Astrocyte of the spinal cord (primary cell): ENCODE measurements at places on chromosomes 1 and 21.
A peak's percentile ranks its signal among the peaks of the same experiment; 100 is the strongest.

DNA sequence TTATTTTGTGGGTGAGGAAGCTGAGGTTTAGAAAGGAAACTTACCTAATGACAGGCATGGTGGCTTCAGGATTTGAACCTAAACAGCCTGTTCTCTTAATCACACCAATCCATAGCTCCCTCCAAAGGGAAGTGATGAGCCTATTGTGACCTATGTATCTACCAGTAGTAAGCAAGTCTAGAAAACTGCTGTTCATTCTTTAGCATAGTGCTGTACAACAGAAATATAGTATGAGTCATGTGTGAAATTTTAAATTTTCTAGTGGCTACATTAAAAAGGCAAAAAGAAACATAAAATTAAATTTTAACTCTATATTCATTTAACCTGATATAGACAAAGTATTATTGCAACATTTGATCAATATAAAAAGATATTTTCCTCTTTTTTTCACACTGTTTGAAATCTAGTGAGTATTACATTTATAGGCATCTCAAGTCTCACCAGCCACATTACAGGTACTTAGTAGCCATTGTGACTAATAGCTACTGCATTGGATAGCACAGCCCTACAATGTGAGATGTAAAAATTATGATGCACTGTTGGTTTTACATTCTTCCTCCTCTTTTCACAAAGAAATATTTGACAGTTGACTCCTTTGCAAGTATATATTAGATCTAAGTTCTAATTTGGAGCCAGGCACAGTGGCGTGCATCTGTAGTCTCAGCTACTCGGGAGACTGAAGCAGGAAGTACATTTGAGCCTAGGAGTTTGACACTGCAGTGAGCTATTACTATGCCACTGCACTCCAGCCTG is 16.6 kb downstream of the IPO9 start:
- peak; percentile 63 for DNase-seq

- DNase-seq, result no peak
These were observed 387.9 kb upstream of the PTBP2 start for GRCh38 chr1:96333522-96334235.

- no peak for DNase-seq
These were observed 101.7 kb downstream of the NAV1 start for GRCh38 chr1:201640624-201641023.

- peak; percentile 68 for DNase-seq
These were observed 112.2 kb downstream of the NR5A2 start for GRCh38 chr1:200139661-200140250.

GRCh38 chr1:244665771-244666217 is 12.9 kb downstream of the DESI2 start:
- peak; percentile 37 for DNase-seq

DNA sequence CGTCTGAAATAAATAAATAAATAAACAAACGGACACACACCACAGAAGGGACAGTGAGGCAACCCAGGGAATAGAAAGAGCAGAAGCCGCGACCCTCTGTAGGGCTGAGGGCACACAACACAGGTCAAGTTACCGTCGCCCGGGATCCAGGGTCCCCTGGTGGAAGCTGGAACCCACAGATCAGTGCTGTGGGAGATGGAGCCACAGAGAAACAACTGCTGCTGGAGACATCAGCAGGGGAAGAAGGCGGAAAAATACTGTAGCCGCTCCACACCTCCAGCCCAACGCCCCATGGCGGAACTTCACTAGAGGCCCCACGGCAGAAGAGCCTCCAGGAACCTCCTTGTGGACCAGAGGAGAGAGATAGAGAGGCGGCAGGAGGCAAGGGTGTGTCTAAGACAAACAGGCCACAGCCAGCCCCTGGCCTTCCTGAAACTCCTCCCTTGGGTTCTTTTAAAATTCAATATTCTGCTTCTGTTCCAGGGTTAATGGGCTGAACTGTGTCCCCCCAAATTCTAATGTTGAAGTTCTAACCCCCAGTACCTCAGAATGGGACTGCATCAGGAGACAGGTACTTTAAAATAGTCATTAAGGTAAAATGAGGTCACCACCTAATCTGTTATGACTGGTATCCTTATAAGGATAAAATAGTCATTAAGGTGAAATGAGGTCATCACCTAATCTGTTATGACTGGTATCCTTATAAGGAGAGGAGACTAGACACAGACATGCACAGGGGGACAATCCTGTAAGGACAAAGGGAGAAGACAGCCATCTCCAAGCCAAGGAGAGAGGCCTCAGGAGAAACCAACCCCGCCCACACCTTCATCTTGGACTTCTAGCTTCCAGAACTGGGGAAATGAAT is 7.7 kb upstream of the HLCS start:
- no peak for DNase-seq

- DNase-seq, result no peak
These were observed 637 bp upstream of the MYBPHL start for GRCh38 chr1:109307274-109308021.

DNA sequence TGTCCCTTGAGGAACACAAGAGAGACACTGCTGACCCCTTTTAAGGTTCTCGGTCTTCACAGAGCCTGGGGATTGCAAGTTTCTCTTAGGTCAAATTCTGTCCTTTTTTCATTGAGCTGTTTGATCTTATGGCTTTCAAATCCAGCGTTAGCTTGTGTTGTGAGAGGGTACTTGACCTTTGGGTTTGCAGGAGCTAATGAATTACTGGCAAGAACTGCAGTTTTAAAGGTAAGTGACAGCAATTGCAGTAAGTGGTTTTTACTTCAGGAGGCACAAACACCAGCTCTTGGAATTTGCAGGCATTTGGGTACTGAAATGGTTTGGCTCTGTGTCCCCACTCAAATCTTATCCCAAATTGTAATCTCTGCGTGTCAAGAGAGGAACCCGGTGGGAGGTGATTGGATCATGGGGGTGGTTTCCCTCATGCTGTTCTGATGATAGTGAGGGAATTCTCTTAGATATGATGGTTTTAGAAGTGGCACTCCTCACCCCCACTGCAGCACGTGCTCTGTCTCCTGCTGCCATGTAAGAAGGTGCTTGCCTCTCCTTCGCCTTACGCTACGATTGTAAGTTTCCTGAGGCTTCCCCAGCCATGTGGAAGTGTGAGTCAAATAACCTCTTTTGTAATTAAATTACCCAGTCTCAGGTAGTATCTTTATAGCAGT is 134.5 kb upstream of the LYPLAL1 start:
- DNase-seq, result no peak

DNA sequence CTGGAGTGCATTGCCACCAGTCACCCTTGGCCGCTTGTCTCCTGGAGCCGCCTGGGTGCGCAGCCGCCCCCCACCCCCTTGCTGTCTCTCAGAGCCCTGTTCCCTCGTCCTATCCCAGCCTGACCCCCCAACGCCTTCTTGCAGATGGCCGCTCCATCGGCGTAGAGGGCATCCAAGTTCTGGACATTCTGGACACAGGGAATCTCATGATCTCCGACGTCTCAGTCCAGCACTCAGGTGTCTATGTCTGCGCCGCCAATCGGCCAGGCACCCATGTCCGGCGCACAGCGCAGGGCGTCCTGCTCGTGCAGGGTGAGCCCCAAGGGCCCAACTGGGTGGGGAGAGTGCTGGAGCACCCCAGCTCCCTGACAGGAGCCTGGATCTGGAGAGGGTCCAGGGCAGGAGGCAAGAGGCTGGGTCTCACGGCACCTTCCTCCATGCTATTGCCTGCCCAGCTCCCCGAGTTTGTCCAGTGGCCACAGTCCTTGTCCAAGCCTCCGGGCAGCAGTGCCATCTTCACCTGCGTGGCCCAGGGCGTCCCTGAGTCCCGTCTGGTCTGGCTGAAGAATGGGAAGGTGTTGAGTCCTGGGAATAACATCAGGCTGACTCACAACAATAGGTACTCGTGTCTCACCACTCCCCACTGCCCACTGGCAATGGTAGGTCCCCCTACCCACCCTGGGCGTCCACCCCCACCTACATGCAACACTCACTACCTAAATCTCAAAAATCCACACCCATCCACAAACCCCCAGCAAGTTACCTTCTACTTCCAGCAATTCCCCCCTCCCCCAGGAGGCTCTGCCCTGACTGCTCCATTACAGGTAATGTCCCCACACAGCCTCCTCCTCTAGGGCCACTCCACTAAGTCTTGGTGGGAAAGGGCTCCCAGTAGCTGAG is 24.6 kb downstream of the SLC27A3 start:
- no peak for DNase-seq

- no peak for DNase-seq
These were observed 122.2 kb upstream of the RAB4A start for GRCh38 chr1:229148743-229149142.

- peak; percentile 81 for DNase-seq
These were observed 59.6 kb downstream of the RUNX1 start for GRCh38 chr21:34989337-34990151.

- DNase-seq, result no peak
These were observed 14.2 kb upstream of the TMEM125 start for GRCh38 chr1:43255438-43256210.

DNA sequence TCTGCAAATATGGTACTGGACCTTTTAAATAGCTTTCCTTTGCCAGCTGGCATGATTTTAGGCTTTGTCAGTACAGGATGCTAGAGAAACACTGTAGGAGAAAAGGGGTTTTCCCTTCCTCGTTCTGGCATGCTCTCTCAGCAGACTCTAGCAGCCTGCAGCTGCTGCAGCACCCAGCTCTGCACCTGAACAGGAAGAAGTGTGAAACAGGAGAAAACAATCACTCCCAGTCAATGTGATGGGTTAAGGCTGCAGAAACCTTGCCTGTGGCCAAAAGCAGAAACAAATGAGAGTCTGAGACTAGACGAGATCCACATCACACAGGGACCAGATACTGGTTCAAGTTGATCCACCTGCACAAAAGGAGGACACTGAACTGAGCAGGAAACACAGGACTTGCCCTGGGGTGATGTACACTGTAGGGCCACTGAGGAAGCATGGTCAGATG is 21.2 kb downstream of the OVGP1 start:
- DNase-seq, result no peak

DNA sequence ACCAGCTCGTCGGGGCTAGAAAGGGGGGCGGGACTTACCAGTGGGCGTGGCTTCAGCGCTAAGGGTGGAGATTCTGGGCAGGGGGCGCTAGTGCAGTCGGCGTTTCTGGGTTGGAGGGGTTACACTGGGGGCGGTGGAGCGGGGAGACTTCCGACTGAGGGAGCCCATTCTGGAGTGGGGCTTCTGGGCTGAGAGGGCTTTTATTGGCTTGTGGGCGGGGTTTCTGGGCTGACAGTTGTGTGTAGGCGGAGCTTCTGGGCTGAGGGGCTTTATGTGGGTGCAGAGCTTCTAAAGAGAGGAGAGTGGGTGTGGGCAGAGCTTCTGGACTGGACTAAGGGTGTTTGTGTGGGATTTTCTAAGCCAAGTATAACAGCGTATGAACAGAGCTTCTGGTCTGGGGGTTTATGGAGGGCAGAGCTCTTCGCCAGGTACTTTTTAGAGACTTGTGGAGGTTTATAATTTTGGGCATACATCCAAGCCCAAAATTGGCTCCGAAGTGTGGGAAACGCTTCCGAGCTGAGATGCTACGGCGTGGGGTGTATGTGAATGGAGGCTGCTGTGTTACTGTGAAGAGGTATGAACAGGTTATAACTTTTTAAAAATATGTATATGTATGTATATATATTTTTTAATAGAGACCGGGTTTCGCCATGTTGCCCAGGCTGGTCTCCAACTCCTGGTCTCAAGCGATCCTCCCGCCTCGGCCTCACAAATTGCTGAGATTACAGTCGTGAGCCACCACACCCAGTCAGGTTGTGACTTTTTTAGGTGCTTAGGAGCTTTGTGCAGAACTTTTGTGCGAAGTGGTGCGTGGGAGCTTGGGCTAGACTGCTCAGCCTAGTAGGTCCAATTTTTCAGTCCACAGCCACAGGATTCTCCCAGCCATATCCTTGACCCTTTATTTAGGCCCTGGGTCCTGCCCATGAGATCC is 825 bp downstream of the TMEM39B start:
- DNase-seq, result no peak

DNA sequence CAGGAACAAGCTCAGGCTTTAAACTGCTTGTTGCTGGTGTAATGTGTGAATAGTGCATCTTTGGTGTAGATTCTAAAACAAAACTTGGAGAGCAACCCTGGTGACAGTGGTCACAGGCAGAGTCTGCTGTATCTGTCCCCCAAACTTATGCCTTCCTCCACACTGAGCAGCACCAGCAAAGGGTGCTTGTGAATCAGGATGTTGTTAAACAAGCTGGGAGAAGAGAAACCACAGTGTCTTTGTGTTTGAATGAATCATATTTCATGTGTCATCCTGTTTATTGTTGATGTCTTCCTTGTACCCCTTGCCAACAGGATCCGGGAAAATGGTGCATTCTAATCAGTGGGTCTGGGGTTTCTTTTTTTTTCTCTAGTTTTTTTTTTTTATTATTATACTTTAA is 91.9 kb upstream of the COG2 start:
- no peak for DNase-seq

DNA sequence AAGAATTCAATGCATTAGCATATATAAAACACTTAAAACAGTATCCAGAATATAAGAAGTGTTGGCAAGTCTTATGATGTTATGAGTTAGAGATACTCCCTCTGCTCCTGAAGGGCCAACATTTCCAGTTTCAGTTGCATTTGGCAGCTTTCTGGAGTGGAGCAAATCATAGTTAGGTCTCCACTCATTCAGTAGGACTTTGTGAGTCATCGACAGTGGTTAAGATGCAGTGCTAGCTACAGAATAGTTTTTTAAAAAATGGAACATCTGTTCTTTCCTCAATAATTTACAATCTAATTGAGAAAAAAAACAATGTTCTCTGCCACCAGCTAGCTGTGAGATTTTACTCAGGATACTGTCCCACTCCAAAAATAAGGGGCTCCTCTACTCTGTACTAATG is 389.1 kb downstream of the HLX start:
- peak; percentile 89 for DNase-seq

- DNase-seq, result no peak
These were observed 56.1 kb downstream of the GADD45A start for GRCh38 chr1:67741121-67741520.

- DNase-seq, result no peak
These were observed 39.9 kb upstream of the SLC19A1 start for GRCh38 chr21:45582128-45582527.

GRCh38 chr1:199273837-199274379 is 635.1 kb downstream of the PTPRC start:
- peak; percentile 32 for DNase-seq

GRCh38 chr1:222042120-222042519 is 300.2 kb upstream of the DUSP10 start:
- peak; percentile 56 for DNase-seq
